Esophagus mucosa (tissue), 1 donor: ENCODE measurements at places on chromosomes 13 and 19.

DNA sequence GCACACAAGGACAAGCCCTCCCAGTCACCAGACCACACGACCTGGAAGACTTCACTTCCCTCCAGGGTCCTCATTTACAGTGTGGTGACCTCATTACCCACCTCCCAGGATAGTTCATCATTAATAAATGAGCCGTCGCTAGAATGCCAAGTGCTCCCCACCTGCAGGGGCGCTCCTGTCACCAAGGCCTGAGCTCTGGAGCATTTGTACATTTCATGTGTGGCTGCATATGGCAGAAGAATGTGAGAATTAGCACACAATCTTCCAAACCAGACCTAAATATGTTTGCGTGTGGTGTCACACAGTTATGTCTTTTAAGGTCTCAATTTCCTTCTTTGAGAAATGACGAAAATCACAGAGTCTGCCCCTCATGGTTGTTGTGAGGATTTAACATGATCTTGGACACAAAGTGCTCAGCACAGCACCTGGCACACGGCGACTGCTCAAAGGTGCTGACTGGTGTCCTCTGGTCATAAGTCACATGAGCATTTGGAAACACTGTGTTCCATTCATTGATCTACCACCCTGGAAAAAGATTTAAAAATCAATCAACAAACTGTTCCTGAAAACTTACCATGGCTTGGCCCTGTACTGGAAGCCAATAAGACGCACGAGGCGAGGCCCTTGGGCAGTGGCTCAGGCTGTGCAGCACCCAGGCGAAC is 150.6 kb upstream of the SPACA7 start:
- ATAC-seq = no peak

GRCh38 chr13:22940736-22941135 is 240.0 kb upstream of the SGCG start:
- no peak for ATAC-seq

GRCh38 chr19:52428937-52429336 is at the start of gene ZNF534:
Gene ZNF534, plus strand, starts transcription at chr19:52429148. Its CDS starts 2,327 bp downstream, at chr19:52431475.
- no peak for ATAC-seq

GRCh38 chr13:78087966-78088678 is 169.5 kb upstream of the EDNRB start:
- no peak for ATAC-seq

DNA sequence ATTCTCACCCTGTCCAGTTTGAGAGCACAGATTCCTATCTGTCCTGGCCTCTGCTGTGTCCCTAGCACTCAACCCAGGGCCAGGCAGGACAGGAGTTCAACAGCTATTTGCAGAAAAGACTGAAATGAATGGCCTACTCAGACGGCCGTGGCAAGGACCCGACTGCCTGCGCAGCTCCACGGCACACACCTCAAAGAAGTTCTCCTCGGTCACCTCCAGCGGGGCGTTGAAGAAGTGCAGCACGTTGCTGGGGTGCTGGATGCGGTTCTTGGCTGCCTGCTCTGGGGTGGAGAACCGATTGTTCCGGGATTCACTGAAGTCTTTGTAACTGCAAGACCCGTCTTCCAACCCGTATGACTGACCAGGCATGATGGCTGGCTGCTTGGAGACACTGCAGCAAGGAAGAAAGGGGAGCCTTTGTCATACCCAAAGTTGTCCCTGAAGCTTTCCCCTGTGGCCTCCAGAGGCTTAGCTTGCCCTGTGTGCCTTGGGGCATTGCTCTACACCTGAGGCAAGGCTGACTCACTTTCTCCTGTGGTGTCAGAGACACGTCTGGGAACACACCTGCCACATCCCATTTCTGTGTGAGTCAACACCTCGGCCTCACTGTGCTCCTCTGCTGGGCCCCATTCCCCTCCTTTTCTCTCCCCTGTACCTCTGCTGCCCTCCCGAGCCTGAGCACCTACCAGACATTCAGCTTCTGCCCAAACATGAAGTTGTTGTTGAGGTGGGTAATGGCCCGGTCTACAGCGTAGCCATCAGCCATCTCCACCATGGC is 6.8 kb upstream of the ECH1 start:
- peak; percentile 85 for ATAC-seq

GRCh38 chr13:46207828-46208227 is 3.9 kb upstream of the LRRC63 start:
- no peak for ATAC-seq

DNA sequence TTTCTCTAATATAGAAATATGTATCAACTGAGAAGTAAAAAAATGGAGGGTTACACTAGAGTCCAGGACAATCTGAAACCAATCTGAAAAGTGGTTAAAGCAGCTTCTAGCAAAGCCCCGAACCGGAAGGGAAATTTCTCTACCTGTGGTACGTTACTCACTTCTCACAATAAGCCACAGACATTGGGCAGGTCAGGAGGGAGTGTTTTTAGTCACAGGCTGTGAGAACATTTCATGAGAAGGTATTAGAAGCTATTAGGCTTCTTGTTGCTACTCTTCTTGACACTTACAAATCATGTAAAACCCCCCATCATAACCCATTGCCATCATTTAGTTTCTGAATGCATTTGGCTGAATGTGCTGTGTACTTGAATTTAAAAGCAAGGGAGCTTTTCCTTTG is 120.9 kb downstream of the NUFIP1 start:
- no peak for ATAC-seq

GRCh38 chr13:31351376-31351775 is 151.6 kb downstream of the B3GLCT start:
- ATAC-seq = no peak

DNA sequence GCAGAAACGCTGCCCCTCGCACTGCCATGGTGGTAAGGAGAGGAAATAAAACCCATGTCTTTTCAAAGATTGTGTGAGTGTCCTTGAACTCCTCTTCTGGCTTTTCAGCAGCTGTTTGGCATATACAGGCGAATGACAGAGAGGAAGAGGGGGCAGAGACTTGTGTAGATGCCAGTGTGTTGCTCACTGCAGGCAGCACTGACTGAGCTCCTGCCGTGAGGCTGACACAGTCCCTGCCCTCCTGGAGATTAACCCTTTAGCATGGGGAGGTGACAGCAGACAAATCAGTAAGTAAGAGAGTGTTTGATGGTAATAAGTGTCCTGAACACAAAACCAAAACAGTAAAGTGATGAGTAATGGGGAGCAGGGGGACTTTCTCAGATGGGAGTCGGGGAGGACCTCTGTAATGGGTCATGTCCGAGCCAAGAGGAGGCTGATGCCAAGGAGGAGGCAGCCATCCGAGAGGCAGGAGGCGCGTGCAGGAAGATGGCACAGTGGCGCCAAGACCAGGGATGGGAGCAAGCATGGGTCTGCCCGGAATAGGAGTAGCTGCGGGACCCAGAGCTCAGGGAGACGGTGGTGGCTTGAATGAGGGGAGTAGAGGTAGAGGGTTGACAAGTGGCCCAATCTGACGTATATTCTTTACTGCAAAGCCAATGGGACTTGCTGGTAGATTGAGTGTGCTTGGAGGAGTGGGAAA is 182.2 kb downstream of the FOXO1 start:
- ATAC-seq = no peak

DNA sequence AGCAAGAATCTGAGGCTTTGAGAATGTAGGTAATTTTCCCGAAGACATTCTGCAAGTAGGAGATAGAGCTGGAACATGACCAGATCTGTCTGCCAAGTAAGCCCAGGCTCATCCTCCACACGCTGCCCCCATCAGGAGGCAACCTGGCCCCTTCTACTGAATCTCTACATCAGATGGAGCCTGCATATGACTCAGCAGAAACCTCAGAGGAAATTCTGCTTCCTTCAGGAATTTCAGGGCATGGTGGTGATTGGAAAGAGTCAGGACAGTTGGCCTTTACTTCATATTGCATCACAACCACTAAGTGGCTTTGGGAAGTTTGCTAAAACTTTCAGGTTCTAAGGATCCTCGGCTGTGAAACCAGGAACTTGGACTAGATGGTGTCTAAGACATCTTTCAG is 85.2 kb downstream of the LRRC63 start:
- ATAC-seq = no peak

DNA sequence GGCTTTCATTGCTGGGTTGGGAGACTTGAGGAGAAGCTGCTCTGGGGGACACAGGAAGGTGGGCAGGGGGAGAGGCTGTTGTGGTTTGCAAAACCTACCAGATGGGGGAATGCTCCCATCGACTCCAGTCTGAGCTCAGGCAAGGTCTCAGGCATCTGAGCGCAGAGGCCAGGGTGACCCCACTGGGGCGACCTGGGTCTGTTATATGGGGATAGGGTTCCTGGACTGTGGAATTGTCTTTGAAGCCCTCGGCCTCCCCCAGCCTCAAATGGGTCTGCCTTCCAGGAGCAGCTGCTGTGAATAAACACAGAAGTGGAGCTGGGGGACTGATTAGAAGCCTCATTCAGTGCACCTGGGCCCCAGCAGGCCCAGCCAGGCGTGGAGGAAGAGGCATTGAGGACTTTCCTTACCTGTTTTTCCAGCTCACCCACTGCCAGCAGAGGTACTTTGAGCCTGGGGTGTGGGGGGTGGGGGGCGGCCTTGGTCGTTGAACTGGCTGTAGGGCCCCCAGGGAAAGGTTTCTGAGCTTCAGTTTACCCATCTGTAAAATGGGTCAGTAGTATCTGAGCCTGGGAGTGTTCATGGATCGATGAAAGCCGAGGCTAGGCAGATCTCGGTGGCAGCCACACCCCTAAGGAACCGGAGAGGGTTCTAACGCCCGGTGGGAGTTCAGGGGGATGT is 1.4 kb downstream of the CERS4 start:
- peak; percentile 35 for ATAC-seq

- no peak for ATAC-seq
These were observed 9.7 kb downstream of the YJU2 start for GRCh38 chr19:4256563-4256962.

- ATAC-seq = peak; percentile 74
These were observed 15.3 kb downstream of the GATAD2A start for GRCh38 chr19:19420570-19421298.

DNA sequence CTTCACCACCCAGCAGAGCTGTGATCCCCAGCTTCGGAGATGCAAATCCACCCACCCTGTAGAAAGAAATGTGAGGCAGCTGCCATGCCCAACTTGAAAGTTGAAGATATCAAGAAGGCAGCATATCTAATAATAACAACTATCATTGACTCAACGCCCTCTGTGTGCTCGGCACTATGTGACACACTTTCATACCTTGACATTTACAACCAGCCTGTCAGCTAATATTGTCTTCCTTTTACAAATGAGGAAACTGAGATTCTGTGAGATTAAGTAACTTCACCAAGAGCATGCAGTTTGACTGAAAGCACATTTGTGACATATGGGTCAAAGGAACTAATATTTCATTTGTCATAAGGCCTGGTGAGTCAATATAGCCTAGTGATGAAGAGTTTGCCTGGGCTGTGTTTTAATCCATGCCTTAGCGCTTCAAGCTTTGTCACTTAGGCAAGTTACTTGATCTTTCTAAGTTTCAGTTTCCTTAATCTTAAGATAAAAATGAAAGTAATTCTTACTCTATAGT is 137.0 kb downstream of the FLT1 start:
- peak; percentile 71 for ATAC-seq

DNA sequence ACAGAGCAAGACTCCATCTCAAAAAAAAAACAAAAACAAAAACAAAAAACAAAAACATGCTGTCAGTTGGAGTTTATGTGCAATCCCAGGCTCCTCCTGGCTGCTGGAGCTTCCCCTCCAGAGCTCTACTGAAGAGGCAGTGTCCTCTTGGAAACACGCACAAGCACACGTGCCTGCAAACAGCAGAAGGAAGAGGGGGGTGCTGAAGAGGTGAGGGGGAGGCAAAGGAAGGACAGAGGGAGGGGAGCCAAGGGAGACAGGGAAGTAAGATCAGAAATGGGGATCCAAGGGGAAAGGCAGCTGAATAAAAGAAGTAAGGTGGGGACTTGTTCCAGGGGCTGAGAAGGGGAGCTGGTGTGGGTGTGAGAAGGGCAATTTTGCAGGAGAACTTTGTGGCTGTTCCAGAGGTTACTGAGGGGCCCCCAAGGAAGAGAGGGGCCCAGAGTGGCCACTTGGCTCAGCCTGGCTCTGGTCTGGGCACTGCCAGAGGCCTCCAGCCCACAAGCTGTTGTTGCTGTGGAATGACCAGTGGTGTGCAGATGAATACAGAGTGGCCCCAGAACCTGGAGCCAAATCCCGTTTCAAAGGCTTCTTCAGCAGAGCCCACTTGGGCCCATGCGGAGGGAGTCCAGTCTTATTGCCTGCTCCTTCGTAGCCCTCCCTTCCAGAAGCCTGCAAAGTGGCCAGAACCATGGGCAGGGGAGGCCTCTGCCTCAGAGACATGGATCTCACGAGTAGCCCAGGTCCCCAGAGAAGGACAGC is 34.4 kb downstream of the LYL1 start:
- no peak for ATAC-seq

DNA sequence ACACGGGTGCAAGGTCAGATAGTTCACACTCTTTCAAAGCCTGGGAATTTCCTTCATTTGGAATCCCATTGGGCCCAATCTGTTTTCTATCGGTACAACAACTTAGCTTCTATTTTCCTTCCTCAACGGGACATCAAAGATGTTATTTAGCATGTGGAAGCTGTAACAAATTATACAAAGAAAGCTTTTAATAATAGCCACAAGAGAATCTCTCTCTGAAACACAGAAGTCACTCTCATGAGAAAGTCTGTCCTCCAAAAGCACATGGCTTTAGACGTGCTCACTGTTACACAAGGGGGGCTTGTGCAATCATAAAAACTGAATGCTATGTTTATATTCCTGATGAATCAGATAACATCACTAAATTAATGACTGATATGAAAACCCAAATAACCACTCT is 28.9 kb upstream of the CYSLTR2 start:
- ATAC-seq = no peak

- no peak for ATAC-seq
These were observed 26.2 kb downstream of the RAP2A start for GRCh38 chr13:97460004-97460775.

- no peak for ATAC-seq
These were observed 6.6 kb upstream of the PDX1 start for GRCh38 chr13:27913160-27913559.

DNA sequence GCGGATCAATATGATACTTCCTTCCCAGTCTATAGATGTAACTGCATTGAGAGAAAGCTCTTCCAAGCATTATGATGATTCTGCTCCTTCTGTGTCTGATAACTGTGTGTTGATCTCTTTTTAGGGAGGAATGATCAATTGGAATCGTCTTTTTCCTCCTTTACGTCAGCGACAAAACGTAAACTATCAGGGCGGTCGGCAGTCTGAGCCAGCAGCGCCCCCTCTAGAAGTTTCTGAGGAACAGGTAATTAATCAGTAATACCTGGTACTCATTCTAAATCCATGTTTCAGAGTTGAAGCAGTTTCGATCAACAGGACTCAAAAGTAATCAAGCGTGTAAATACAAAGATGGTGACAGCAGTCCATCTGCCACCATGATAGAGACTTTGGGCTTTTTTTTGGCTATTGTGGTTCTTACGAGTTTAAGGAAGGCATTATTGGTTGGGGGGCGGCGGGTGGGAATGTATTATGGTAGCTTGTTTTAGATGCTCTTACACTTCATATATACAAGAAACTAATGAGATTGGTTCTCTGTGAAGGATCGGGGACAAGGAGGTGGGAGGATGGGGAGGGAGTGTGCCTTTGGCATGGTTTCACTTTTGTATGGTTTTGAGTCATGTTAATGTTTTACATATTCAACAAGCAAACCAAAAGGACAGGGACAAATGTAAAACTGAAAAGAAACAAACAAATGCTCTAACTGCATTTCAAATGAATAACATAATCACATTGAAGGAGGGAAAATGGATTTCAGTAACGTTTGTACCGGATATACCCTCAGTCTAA is 60.7 kb upstream of the GPR183 start:
- ATAC-seq = no peak
